ENCODE measurements at places on chromosomes 6 and 20.

- DNase-seq, result no peak
Measured at GRCh38 chr6:52403627-52404026, 16.5 kb upstream of the EFHC1 start.

DNA sequence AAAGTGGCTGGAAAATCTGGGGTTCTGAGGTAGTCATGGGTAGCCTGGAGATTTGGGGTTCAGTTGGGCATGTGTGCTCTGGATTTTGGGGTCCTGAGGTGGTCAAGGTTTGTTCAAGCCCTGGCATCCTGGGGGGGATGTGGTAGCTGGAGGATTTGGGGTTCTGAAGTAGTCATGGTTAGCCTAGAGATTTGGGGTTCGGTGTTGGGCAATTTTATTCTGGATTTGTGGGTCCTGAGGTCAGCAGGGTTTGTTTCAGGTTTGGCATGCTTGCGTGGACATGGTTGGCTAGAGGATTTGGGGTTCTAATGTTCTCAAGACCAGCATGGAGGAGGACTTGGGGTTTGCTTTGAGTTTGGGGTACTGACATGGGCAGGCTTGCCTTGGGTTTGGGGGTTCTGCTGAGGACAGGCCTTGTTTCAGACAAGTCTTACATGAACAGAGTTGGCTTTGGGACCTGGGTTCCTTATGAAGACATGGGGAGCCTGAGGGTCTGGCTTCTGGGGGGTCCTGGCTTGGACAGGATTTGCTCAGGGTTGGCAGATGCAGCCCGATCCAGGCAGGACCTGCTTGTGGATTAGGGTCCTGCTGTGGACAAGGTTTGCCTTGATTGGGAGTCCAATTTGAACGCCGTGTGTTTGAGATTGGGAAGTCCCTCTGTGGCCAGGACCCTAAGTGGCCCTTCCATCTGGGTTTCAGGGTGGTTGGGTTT lies 906 bp downstream of the ANKRD60 start:
- DNase-seq, result no peak

- DNase-seq, result no peak
Measured at GRCh38 chr6:32092760-32093497, 16.2 kb downstream of the TNXB start.

DNA sequence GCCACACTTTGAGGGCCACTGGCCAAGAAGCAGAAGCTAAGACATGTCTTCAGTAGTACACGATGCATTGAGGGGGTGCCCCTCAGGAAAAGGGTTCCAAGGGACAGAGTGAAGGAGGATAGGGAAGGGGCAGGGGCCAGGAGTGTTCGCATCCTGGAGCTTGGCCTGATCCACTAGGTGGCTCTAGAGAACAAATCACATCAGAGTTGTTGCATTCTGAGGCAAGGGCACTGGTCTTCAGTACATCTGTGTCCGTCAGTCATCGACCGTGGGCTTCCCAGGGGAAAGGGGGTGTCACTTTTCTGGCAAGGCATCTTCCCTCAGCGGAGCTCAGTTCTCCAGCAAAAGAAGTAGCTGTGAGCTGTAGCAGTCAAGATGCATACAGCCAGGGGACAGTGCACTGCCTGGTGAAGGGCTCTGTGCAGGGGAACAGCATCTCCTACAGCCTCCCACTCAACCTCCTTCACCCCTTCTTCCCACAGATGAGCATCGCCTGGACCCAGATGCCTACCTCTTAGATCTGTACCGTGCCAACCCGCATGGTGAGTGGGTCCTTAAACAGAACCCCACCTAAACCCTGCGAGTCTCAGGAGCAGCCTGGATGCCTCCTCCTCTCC lies 47.8 kb downstream of the ARHGAP40 start:
- no peak for DNase-seq

DNA sequence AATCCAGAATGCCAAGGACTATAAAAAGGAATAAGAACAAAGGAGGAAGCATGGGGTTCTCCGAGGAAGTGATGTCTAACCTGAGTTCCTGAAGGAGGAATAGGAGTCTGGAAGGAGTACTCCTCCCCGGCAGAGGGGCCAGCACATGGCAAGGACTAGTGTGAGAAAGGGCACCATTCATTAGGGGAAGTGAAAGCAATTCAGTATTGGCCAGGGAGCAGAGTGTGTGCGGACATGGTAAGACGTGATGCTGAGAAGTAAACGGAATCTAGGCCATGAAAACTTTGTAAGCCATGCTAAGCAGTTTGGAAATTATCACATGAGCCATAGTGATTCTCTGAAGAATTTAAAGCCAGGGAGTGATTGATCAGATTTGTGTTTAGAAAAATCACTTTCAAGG lies 218.9 kb upstream of the PRDM1 start:
- no peak for DNase-seq

DNA sequence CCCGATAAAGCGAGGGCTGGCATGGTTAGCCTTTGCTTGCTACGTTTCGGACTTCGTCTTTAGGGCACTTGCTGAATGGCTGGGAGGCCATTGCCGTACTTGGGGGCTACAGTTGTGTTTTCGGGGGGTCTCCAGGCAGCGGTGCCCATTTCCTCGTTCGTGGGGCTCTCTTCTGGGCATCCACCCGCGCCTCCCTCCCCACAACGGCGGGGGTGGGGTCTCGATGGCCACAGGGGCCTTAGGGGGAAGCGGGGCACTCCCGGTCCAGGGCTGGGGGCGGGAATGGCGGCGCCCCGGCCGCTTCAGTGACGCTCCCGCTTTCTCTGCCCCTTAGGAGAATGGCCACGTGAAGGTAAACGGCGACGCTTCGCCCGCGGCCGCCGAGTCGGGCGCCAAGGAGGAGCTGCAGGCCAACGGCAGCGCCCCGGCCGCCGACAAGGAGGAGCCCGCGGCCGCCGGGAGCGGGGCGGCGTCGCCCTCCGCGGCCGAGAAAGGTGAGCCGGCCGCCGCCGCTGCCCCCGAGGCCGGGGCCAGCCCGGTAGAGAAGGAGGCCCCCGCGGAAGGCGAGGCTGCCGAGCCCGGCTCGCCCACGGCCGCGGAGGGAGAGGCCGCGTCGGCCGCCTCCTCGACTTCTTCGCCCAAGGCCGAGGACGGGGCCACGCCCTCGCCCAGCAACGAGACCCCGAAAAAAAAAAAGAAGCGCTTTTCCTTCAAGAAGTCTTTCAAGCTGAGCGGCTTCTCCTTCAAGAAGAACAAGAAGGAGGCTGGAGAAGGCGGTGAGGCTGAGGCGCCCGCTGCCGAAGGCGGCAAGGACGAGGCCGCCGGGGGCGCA lies 2.4 kb downstream of the MARCKS start:
- DNase-seq, result no peak

- no peak for DNase-seq
Measured at GRCh38 chr6:34300332-34300751, 51.5 kb upstream of the SMIM29 start.

- DNase-seq, result no peak
Measured at GRCh38 chr6:166687070-166687878, 60.2 kb upstream of the RPS6KA2 start.

- no peak for DNase-seq
Measured at GRCh38 chr6:132392792-132393191, 8.5 kb downstream of the MOXD1 start.

DNA sequence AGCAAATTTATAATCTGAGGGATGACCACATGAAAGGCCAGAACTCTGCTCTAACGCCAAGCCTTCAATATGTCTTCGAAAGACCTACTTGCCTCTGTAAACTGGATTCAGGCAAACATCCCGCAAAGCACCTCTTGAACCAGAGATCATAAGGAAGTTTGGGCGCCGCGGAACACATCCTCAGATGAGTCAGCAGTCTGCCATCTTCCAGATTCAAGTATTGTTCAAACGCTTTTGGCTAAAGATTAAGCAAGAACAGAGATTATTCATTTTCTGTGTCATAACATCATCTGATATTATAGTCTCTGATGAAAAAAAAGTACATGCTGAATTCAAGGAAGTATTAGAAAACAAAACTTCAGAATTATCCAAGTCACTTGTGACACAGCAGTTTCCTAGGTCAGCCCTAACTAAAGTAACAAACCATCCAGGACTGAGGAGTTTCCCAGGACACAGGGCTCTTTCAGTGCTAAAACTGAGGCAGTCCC lies 20.8 kb downstream of the TBC1D7 start:
- no peak for DNase-seq

GRCh38 chr6:129130106-129130505 lies 247.2 kb downstream of the LAMA2 start:
- DNase-seq, result no peak

DNA sequence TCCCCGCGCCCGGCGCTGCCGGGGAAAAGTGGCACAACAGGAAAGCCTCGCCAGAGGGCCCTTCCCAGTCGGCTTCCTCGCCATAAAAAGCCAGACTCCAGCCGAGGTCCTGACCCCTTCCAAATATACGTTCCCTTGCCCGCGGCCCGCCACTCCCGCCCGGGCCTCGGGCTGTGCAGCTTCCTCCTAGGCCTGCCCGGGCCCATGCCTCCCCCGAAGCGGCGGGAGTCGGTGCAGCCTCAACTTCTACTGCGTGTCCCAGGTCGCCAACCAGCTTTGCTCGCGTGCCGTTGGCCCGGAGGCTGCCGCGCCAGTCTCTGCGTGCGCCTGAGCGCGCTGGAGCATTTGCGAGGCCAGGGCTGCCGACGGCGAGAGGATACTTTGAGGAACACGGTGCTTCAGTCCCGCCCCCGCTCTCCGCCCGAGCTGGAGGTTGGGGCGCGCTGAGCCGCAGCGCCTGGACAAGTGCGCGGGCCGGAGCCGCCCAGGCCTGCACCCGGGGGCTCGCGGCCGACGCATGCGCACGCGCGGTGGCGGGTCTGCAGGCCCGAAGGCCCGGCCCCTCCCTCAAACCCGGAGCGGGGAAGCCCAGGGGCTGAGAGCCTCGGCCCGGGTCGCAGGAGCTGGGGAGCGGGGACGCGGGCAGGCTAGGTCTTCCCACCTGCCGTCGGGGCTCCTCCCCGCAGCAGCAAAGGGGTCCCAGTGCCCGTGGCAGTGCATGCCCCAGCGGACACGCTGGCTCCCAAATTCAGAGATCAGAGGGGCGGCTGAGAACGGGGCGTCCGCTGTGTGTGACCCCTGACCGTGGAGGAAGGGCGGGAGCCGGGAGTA lies 10.2 kb downstream of the FOXC1 start:
- no peak for DNase-seq

GRCh38 chr20:44460795-44461141 lies 14.9 kb upstream of the TTPAL start:
- no peak for DNase-seq

DNA sequence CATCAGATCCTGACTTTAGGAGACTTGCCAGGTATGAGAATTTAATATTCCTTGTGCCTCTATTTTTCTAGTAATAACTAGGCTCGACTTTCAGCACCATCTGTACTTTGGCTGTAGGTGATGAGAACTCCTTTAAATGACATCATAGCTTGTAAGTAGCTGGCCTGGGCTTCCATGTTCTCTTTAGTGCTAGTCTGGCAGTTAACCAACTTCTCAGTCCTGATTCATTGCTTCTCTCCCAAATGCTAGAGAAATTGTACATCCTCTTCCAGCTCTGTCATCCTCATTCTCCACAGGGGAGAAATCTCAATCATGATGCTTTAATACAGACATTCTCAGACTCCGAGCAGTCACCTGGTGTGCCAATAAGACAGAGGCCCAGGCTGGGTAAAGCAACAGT lies 143.5 kb upstream of the MOCS1 start:
- no peak for DNase-seq

DNA sequence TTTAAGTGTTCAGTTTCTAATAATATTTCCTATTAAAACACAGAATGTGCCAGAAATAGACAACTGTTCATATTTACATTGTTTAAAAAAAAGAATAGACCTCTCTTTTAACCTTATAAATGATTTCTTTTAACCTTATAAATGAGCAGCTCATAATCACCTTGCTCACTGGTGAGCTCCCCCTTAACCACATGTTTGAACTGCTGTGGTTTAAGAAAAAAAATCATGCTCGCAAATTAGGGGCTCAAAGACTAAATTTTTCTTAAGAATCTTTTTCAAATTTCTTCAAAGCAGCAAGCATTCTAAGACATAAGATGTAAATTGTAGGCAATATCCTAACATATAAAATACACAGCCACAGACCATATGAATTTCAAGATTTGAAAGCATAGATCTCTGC lies 32.8 kb downstream of the FAM8A1 start:
- DNase-seq, result no peak

- DNase-seq, result no peak
Measured at GRCh38 chr20:50077818-50078601, 34.9 kb downstream of the UBE2V1 start.

GRCh38 chr6:27874016-27874415 lies 38.2 kb downstream of the OR2B2 start:
- DNase-seq, result no peak

GRCh38 chr6:138652824-138653223 lies 120.7 kb upstream of the CCDC28A start:
- DNase-seq, result no peak

GRCh38 chr20:51586005-51586440 lies 43.5 kb upstream of the NFATC2 start:
- DNase-seq, result no peak

DNA sequence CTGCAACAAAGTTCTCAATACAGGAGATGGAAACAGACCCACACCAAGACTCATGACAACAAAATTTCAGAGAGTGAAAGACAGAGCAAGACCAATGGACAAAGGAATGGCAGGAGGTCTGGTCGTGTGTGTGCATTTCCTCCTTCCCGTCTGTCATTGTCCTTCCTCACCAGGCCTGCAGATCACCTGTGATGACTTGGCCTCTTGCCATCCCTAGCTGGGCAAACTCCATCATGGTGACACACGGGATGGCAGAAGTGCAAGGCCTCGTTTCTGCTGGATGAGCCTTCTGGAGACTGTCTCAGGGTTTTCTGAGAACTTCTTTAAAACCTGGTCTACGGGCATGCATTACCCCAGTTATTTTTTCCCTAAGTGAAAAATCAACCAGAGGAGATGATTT lies 49.2 kb downstream of the RPP21 start:
- DNase-seq, result no peak

GRCh38 chr6:111150577-111150976 lies 63.3 kb downstream of the SLC16A10 start:
- DNase-seq, result no peak

GRCh38 chr20:61662226-61662967 lies 403.3 kb downstream of the TAF4 start:
- no peak for DNase-seq

- DNase-seq, result no peak
Measured at GRCh38 chr6:153312634-153313033, 181.6 kb upstream of the RGS17 start.

- DNase-seq, result no peak
Measured at GRCh38 chr6:149212206-149212605, 105.3 kb upstream of the TAB2 start.

DNA sequence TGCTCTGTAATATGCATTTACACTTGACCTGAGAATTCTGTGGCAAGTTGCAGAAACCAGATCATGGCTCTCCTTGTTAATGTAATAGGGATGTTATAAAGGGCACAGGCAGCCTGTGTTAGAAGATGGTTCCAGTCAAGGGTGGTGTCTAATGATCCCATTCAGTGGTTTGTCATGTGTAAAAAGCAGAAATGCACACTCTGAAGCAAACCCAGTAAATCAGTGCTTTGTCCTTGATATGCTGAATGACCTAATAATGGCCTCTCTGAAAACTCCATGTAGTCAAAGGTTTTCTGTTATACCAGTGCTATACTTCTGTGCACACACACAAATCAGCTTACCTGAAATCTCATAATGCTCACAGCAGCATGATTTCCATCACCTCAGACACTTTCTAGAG lies 66.2 kb downstream of the SOBP start:
- DNase-seq, result no peak

All from esophagus squamous epithelium (tissue), 5 donors.